ENCODE measurements at places on chromosomes 16 and 17.
A peak's percentile ranks its signal among the peaks of the same experiment; 100 is the strongest.

DNA sequence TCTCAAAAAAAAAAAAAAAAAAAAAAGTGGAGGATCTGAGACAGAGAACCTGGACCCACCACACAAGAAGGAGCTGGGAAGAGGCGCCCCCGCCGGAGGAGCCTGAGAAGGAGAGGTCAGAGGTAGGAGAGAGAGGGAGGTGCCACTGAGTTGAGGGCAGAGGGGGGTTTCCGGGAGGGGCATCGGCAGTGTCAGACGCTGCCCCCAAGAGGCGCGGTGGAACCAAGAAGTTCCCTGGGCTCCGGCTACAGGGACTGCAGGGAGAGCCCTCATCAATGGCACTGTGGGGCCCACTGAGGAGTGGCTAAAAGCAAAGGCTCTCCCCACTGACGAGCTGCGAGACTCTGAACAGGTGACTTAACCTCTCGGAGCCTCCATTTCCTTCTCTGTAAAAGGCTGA is 4.2 kb downstream of the CCDC42 start:
- peak; percentile 12 for DNase-seq

DNA sequence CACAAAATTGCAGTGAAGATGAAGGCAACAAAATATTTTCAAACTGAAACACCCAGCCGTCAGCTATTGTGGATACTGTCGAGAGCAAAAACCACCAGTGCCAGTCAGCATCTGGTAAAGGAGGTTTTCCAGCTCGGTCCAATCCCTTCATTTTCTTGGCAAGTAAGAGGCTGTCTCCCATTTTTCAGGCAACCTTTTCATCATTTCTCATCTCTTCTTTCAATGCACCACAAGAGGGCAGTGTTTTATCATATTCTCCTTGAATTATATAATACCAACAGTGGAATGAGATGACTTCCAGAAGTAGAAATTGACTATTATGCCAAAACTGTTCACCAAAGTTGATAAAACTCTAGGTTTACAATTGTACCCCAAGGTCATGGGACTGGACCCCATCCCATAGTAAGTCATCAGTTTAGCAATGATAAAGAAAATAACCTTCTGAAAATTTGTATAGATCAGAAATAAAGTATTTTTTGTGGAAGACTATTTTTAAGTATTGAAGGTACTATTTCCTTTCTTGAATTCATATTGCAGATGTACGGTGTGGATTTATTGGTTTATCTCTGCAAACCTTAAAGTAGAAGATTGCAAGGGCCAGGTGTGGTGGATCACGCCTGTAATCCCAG is 16.8 kb downstream of the NQO1 start:
- no peak for DNase-seq

DNA sequence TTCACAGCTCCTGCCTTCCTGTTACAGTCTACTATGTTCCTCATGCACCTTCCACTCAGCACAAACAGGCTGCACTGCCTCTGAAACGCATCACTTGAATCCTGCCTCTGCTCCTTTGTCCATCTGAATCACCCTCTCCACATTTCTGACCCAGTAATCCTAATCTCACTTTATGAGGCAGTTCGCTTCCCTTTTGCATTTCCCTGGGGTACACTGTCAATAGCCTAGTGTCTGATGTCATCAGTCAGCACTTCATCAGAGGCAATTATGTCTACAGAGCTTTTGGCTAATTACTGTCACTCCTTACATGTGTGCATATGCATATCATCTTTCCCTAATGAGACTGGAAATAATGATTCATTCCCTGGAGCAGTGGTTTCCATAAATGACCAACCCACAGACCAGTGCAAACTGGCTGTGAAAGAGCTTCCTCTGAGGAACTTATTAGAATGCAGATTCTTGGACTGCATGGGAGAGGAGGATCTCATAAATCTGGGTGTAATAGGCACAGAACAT is 23.6 kb downstream of the CA4 start:
- no peak for DNase-seq

- no peak for DNase-seq
These were observed 15.3 kb downstream of the SGSH start for GRCh38 chr17:80204626-80205468.

DNA sequence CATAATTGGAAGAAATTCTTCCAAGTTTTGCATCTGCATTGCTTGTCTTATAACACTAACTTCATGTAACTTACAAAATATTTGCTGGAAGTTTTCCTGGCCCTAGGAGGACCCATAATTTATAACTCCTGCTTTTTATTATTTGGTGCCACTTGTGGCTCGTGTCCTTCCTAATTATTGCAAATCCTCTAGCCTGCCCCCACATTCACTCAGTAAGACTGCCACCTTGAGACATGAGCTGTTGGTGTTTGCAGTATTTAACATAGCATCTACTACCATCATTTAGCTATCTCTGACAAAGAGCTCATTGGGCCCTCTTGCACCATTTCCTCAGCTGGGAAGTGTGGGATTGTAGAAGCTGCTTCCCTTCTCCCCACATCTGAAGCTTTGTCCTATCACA is 49.5 kb downstream of the FTO start:
- DNase-seq, result no peak
